ENCODE measurements at places on chromosomes 4 and X.

DNA sequence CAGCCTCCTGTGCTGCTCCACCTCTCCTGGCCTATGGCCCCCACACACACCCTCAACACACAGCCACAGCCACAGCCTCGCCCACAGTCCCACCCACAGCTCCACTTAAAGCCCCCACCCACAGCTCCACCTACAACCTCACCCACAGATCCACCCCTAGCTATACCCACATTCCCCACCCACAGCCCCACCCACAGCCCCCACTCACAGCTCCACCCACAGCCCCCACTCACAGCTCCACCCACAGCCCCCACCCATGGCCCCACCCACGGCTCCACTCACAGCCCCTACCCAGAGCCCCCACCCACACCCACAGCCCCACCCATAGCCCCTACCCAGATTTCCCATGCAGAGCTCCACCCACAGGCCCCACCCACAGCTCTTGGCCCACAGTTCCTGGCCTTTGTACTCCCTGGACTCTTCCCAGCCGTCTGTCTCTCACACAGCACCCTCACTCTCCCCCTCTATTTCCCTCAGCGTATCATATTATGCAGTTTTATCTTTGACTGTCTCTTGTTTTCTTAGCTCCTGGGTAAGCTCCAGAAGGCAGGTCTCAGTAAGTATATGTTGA lies 322.5 kb downstream of the EVC2 start:
- DNase-seq = no peak

DNA sequence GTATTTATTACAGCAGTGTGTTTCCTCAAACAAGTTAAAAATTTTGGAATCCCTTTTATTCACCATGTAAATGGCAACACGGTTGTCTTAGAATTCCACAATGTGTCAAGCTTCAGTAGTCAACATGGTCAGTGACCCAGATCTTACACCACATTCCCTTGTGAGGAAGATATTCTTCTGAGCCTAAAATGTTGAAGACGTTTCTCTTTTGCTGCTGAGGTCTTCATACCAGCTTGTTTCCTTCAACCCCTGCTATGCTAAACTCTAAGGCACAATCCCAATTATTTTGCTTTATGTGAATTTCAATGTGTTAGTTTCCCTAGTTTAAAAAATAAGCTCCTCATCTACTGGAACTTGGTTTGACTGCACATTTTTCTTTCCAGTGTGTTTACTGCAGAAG lies 17.6 kb upstream of the LDB2 start:
- DNase-seq = no peak

- no peak for DNase-seq
These were observed 19.1 kb upstream of the CXCL11 start for GRCh38 chr4:76055016-76055415.

DNA sequence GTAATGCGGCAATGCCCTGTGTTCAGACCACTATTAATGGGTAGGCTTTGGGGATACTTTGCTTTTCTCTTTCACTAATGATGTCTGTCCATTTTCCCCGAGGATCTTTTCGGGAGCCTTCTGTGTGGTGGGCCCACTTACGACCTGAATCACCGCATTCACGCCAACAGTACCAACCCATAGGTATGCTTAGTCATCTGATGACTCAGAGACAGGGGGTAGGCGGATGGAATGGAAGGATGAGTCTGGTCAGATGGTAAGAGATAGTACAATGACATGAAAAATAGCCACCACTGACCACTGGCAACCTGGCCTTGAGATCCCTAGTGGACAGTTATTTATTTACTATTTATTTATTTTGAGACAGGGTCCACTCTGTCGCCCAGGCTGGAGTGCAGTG lies 76.0 kb upstream of the DHRSX start:
- DNase-seq = no peak

- DNase-seq = no peak
These were observed 442.7 kb downstream of the RAPGEF2 start for GRCh38 chr4:159545556-159545955.

- DNase-seq = no peak
These were observed 52.4 kb downstream of the MAPK10 start for GRCh38 chr4:86307432-86307831.

GRCh38 chr4:43855283-43855682 lies 593.3 kb downstream of the KCTD8 start:
- DNase-seq = no peak

GRCh38 chrX:139864640-139865039 lies 68.2 kb downstream of the ATP11C start:
- DNase-seq = no peak

DNA sequence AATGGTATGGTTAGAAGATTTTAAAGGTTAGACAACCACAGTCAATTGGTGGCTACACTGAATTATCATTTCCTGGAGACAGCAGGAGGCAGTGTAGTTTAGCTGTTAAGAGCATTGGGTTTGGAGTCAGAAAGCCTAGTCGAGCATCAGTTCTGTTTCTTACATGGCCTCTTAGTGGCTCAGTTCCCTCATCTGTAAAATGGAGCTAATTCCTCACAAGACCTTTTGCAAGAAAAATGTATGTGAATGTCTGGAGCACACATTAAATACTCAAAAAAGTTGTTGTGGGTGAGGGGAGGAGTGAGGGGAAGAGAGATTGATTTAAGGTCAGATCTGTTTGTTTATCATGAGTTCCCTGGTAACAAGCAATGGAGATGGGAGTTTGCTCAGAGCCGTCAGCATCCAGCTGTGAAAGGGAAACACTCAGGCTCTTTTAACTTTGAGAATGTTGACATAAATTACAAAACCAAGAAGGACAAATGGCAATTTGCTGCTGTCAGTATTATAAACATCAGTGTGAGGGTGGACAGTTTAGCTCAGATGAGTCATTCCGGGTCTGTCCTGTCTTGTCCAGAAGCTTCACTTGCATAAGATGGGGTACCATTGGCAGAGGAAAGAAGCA lies 98.2 kb upstream of the PGRMC2 start:
- DNase-seq = no peak

DNA sequence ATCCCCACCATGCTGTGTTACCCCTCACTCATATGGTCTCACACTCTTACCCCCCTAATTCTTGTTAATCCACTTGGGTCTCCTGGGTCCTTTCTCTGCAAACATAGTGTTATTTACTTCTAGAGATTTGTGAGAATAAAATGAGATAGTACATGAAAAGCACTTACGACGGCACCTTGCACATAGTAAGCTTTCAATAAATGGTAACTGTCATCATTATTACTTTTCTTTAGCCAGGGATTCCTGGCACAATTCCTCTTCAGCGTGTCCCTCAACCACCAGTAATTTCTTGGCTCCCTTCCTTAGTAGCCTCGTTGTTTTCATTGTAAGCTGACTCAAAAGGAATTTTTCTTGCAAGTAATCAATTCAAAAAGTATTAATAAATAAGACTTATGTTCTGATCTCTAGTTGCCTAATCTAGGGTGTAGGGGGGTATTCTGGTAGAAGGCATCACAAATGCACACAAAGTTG lies 30.1 kb upstream of the RBMX start:
- DNase-seq = no peak

- no peak for DNase-seq
These were observed 1112.5 kb downstream of the TECRL start for GRCh38 chr4:63296773-63297172.

DNA sequence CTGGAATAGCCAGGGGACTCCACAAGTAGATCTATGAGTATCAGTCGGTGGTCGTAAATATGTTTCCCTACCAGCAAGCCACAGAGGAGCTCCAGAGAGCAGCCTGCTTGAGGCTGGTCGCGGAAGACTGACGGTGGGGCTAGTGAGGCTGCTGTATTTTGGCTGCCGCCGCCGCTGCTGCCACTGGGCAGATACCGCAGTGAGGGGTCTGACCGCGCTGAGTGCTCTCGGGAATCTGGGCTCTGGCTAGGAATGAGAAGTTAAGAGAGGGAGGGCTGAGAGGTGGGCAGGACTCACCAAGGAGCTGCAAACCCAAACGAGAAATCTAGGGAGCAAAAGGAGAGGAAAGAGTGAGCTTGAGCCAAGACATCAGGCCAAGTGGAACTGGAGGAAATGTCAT lies at the start of gene EXOC1L:
EXOC1L (plus strand) TSS at position 157 of the 400 bp plus-strand sequence; CDS start at position 394, 237 bp downstream.
- no peak for DNase-seq

- DNase-seq = no peak
These were observed 9.1 kb downstream of the WFS1 start for GRCh38 chr4:6278801-6279197.

DNA sequence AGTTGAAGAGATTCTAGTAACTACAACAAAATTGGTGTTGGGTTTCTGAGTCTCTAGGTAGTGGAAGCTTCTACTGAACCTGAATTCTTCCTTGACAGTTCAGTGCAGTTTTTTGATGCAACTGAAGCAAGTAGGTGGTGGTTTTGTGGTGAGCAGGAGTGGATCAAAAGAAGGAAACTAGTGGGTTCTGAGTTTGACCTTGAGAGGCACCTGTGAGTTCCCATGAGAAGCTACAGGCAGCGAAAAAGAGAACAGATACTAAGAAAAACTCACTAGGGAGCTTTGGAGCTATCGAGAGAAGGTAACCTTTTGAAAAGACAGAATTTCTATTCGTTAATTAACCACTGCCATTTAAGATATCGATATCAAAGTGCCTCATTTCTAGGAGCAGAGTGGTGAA lies 145.2 kb downstream of the PDHA2 start:
- no peak for DNase-seq

DNA sequence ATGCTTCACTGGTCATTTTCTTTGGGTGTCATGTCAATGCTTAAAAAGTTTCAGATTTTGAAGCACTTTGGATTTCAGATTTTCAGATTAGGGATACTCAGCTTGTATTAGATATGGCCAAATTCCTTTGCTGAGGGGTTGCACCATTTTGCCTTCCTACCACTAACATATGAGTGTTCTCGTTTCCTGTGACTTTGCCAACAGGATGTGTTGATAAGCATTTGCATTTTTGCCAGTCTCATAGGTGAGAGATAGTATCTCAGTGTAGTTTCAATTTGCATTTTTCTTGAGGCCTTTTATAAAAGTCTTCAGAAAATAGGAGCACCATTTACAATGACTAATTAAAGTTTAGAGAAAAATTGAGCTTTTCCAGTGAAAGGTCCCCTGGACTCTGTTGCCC lies 71.6 kb upstream of the CLCN4 start:
- DNase-seq = no peak

- no peak for DNase-seq
These were observed 65.3 kb downstream of the NEIL3 start for GRCh38 chr4:177374966-177375365.

- no peak for DNase-seq
These were observed 318.6 kb upstream of the CASK start for GRCh38 chrX:42242004-42242403.

GRCh38 chr4:110902500-110902899 lies 279.6 kb upstream of the PITX2 start:
- no peak for DNase-seq

DNA sequence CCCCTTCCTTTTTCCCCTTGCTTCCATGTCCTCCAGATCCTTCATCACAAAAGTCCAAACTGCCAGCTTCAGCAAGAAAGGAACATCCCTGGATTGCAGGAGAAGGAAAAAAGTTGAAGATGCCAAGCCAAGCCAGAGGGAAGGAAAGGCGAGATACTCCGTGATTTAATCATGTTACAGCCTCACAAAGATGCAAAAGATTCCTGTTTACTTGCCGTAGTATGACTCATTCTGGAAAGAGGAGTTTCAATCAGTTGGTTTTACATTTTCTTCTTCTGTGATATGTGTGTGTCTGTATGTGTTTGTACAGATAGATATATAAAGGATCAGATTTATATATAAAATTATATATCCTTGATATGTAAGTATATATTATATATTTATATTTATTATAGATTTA lies 69.3 kb downstream of the BTC start:
- DNase-seq = no peak

DNA sequence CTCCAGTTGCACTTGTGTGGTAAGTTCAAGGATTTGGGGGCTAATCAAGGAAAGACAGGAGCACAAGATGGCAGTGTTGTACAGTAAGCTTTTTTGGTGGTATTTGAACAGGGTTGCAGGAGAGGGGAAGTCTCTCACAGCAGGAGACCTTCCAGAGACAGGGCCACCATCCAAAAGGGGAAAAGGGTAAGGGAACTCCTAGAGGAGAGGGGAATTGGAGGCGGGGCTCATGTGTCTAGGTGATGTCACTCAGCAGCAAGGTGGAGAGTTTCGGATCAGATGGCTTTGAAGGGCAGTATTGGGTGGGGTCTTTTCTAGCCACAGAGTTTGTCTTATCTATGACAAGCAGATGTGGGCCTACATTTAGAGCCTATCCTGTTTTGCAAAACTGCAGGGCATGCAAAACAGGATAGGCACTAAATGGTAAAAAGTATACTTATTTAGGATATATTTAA lies 13.4 kb upstream of the RNF175 start:
- DNase-seq = no peak

- DNase-seq = no peak
These were observed 125.4 kb upstream of the DMD start for GRCh38 chrX:33336783-33337182.

GRCh38 chrX:9171841-9172463 lies 138.0 kb upstream of the FAM9B start:
- DNase-seq = no peak

- DNase-seq = no peak
These were observed 8.3 kb downstream of the TRO start for GRCh38 chrX:54928876-54929275.

- DNase-seq = no peak
These were observed 175.5 kb downstream of the NLGN4X start for GRCh38 chrX:6053141-6053540.

GRCh38 chrX:152991123-152991522 lies 2.8 kb downstream of the PNMA5 start:
- DNase-seq = no peak

- no peak for DNase-seq
These were observed 12.2 kb upstream of the FGF2 start for GRCh38 chr4:122814426-122814825.

DNA sequence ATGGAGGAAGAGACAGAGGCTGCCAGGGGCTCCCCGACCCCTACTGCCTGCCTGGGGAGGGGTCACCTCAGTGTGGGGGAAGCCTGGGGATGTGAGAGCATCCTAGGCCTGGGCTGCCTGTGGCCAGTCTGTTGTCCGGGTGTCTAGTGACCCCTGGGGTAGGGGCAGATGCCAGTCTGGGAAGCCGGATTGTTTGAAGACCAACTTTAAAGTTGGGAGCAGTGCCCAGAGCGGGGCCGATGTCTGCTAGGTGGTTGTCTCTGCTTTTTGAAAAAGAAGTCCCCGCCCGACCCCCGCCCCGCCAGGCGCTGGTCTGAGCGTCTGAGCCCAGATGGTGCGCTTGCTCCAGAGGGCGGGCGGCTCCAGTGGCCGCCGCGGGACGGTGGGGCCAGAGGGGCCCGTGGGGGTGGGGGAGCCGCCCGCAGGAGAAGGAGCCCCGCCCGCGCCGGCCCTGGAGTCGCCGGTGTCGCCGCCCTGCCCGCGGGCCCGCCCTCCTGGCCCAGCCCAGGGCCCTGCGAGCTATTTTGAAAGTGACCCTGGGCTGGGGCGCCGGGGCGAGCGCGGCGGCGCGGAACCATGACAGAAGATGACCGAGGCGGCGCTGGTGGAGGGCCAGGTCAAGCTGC lies at the start of gene DOK7:
DOK7 (plus strand) TSS at position 517 of the 626 bp plus-strand sequence; CDS start at position 587, 70 bp downstream.
- no peak for DNase-seq

GRCh38 chr4:58477950-58478349 lies 1367.8 kb upstream of the IGFBP7 start:
- no peak for DNase-seq

- DNase-seq = no peak
These were observed 170.4 kb upstream of the CASK start for GRCh38 chrX:42093756-42094155.

- no peak for DNase-seq
These were observed 62.5 kb downstream of the RGS12 start for GRCh38 chr4:3355266-3355748.
